AG08396 (cell line): ENCODE measurements at places on chromosomes 5 and 9.

GRCh38 chr9:98372077-98372836, 116.8 kb upstream of the TBC1D2 start:
- DNase-seq: no peak

- no peak for DNase-seq
Observed at GRCh38 chr5:439636-440035, 3.3 kb upstream of the EXOC3 start.

GRCh38 chr5:76861612-76862011, 11.8 kb downstream of the S100Z start:
- peak; percentile 21 for DNase-seq

DNA sequence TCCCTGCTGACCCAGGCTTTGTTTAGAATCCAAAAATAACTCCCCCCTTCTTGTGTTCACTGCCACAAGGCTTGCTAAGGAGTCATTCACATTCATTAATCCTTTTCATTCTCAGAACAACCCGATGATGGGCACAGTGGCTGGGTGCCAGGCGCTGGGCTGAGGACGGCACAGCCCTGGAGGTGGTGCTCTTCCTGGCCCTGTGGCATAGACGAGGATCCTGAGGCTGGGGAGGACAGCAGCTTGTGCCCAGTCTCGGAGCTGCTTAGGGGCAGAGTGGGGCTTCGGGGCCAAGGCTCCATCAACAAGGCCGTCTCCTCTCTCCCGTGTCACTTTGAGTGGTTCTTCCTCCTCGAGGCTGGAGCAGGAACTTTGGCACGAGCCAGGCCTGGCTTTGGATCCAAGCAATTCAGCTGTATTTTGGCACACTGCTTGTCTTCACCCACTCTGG, 166.7 kb downstream of the TTLL11 start:
- no peak for DNase-seq

GRCh38 chr9:83012922-83013838, 49.8 kb downstream of the RASEF start:
- peak; percentile 18 for DNase-seq

GRCh38 chr9:103942651-103943050, 151.5 kb upstream of the SMC2 start:
- DNase-seq: no peak
